ENCODE measurements at places on chromosomes 5 and 9.
A peak's percentile ranks its signal among the peaks of the same experiment; 100 is the strongest.

DNA sequence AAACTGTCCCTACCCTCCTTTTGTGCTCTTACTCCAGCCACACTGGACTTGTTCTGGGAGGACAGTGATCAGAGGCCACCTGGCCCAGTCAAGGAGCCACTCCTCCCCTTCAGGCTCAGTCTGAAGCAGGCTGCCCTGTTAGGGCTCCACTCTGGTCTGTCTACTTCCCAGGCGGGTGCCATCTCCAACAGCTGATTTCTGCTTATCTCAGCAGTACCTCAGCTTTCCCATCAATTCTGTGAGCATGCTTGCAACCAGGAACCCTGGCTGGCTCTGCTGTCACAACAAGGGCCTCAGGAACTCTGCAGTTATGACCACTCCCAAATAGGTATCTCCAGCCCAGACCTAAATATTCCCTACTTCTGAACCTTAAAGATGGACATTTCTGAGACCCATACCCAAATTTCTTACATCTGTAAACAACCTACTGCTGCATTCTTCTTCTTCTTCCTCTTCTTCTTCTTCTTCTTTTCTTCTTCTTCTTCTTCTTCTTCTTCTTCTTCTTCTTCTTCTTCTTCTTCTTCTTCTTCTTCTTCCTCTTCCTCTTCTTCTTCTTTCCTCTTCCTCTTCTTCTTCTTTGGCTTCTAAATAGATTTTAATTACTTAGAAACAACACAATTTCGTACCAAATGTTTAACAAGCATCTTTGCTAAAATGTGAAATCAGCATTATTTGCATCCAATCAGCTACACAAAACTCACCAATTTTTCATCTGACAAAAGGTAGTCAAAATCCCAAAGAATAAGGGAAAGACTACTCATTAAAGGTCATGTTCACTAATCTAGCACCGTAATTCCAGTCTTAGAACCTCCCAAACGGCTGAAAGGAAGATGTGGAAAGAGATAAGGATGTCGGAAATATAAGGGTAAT lies 13.6 kb upstream of the SLC22A4 start:
- DNase-seq = no peak

GRCh38 chr5:105905392-105905791 lies 1765.3 kb downstream of the EFNA5 start:
- no peak for DNase-seq

DNA sequence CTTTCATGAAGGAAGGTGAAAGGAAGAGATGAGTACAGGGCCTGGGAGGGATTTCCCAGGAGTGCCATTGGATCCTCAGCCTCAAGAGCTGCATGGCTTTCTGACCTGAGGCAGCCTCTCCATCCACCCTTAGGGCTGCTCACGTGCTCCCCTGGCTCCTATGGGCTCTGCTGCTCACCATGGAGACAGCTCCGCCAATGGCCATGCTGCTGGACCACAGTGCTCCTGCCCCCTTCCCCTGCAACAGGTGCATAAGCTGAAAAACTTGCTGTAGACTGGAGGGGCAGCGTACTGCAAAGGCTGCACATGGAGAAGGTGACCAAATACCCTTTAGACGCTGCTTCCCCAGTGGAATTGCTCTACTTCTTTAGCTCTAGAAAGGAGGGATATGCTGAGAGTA lies 112.7 kb upstream of the PANK3 start:
- DNase-seq = no peak

DNA sequence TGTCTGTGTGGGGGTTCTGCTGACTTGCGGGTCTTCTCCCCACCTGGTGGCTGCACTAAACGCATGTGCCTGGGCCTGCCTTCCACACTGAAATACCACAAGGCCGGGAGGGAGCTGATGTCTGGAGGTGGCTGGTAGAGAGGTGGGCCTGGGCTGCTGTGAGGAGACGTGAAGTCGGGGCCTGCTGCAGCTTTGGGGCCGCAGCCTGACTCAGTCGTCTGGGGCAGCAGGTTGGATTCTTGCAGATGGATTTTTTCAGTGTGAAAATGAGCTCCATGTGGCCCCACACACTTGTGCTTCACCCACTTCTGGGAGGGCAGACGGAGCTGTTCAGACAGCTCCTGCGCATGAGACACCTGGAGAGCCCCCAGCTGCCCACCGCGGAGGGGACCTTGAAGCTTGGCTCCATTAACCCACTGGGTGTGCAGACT lies 29.3 kb downstream of the COL5A1 start:
- DNase-seq = no peak

DNA sequence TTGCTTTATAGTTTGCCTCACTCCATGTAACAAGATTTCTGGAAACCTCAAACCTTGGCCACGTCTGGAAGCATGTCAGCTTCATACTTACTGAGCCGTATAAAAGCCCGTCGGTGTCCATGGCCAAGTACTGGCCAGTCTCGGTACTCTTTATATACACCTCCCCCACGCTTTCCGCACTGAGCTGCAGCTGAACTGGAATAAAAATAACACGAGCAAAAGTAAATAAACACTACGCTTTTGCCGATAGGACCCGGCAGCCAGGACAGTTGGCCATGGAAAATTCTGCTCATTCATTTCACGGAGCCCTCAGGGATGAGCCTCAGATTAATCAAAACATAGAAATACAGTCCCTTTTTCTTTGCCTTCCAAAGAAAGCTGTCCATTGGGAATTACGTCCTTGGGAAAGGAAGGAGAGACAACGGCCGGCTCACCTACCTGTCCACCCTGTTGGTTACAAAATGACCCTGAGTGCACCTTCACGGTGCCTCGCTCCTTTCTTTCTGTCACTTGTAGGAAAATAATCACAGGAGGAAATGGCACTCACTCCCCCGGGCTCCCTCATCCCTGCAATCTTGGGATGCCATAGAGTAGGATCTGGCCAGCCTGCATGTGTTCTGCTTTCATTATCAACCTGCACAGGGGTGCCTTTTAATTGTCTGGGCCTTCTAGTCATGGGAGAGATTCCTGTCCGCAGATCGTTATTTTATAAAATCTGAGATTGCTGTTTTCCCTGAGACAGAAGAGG lies 85.1 kb downstream of the FGF1 start:
- DNase-seq = no peak

GRCh38 chr5:178108446-178108845 lies 4.9 kb upstream of the N4BP3 start:
- DNase-seq = no peak

- DNase-seq = no peak
These were observed 403.1 kb upstream of the ZNF608 start for GRCh38 chr5:125149527-125149926.

GRCh38 chr5:107630184-107630583 lies 40.6 kb downstream of the EFNA5 start:
- DNase-seq = no peak

GRCh38 chr5:67030289-67031056 lies 166.1 kb downstream of the CD180 start:
- no peak for DNase-seq

- no peak for DNase-seq
These were observed 66.5 kb downstream of the SECISBP2 start for GRCh38 chr9:89384783-89385182.

- no peak for DNase-seq
These were observed 105.9 kb upstream of the IER5L start for GRCh38 chr9:129283705-129284606.

GRCh38 chr9:9521033-9521779 lies 1091.6 kb downstream of the PTPRD start:
- DNase-seq = no peak

DNA sequence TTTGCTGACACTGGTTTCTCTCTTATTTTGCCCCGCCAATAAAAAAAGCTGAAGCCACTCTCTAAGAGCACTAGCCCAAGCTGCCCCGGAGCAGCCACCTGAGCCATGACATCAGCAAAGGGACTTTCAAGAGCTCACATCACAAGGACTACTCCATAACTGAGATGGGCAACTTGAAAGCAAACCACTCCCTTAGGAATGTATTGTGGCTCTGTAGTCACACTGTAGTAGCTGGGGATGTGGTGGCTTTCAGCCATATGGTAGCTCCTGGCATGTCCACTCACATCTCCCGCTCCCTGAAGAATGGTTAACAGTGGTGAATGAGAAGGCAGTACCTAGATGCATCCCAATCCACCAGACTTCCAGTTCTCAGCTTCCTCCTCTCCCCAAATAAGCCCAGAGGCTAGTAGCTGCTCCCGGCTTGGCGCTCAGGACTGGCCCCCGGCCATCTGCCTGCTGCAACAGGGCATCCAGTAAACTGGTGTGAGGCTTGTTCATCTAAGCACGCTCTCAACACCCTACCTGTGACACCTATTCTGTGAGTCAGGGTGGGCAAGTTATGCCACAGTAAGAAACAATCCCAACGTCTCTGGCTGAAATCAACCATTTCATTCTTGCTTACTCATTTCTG lies 63.7 kb downstream of the S1PR3 start:
- DNase-seq = no peak

- no peak for DNase-seq
These were observed 5.4 kb downstream of the CFAP90 start for GRCh38 chr5:7845557-7845956.

GRCh38 chr5:5063533-5063953 lies 76.6 kb upstream of the ADAMTS16 start:
- no peak for DNase-seq

- DNase-seq = peak; percentile 44
These were observed 9.7 kb downstream of the TIGD6 start for GRCh38 chr5:149990518-149991376.

DNA sequence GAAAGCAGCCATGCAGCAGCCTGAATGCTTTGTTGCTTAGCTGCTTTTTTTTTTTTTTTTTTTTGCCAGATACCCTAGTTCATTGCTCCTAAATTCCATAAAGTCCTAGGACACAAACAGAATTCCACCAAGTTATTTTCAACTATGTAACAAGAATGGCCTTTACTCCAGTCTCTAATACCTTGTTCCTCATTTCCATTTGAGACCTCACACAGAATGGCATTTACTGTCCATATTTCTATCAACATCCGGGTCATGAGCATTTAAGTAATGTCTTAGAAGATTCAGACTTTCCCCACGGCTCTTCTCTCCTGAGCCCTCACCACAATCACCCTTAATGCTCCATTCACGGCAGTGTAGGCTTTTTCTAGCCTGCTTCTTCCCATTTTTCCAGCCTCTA lies 31.7 kb upstream of the FBXW11 start:
- peak; percentile 41 for DNase-seq

- DNase-seq = no peak
These were observed 103.3 kb upstream of the ADAMTS19 start for GRCh38 chr5:129356846-129357245.

DNA sequence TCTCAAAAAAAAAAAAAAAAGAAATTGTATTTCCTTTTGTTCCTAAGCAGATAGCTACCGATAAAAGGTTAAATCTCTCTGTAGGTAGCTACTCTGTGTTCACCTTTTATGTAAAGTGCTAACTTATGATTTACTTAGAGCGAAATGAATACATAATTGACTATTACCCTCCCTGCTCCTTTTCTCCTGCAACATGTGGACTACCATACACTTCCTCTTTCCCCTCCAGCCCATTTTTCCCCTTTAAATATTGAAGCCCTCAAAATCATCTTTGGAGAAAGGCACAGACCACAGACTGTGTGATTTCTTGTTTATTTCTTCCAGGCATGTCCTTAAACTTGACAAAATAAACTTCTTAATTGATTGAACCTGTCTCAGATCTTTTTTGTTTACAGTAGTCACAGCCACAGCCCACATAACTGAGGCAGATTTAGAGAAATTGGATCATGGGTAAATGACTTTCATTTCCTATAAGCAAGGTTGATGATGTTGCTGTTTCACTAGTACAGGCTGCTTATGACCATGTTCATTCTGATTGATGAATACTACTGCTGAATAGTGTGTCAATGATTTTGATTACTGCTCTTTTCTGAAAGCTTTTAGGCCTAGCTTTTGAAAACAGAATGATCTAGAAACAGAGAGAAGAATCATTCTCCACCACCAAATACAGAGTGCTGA lies 59.2 kb downstream of the PHAX start:
- DNase-seq = peak; percentile 24

- DNase-seq = no peak
These were observed 67.9 kb downstream of the TEK start for GRCh38 chr9:27176971-27177370.

DNA sequence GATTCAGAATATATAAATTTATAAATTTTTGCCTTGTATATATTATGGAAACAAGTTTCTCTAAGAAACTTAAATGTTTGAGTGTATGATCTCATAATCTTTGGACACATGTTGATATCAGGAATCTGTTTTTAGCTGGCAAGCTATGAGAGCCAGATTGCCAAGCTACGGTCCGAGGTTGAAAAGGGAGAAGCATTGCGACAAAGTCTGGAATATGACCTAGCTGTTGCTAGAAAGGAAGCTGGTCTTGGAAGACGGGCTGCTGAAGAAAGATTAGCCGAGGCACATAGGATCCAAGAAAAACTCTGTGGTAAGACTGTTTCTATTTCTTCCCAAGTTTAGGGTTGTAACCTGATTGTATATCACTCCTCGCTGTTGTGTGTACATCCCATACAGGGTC lies 25.9 kb downstream of the CCDC171 start:
- DNase-seq = no peak

DNA sequence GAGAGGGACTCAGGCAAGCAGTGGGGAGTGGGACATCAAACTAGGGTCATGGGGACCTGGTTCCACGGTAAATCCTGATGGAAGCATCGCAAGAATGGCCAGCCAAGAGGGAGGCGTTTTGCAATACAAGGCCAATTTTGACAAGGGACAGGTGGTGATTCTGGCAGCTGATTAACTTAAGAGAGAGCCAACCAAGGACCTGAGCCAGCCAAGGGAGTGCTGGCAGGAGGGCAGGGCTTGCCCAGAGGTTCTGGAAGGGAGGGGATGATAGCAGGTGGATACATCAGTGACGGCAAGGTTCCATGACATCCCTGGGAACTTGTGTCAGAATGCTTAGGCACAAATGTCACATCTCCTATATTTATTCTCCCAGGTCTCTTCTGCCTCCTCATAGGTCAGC lies 32.8 kb upstream of the PUM3 start:
- no peak for DNase-seq

DNA sequence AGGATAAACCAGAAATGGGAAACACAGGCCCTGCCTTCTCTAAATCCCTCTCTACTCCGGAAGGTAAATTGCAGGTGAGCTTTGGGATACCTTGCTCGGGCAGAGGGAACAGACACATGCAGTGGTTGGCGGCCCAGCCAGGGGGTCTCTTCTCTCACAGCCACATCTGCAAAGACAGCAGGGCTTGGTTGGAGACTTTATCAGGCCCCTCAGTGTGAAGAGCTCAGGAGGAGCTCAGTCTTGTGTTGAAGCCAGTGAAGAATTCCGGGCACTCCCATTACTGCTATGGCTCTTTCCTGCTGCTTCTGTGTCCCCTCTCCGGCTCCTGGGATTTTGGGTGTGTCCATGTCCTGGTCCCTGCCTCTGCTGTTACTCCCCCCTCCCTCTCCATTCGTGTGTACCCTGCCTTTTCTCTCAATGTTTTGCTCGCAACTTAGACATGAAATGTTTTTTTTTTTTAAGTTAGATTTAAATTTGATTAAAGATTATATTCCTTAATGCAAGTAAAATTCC lies 99.8 kb downstream of the TRIO start:
- DNase-seq = no peak

DNA sequence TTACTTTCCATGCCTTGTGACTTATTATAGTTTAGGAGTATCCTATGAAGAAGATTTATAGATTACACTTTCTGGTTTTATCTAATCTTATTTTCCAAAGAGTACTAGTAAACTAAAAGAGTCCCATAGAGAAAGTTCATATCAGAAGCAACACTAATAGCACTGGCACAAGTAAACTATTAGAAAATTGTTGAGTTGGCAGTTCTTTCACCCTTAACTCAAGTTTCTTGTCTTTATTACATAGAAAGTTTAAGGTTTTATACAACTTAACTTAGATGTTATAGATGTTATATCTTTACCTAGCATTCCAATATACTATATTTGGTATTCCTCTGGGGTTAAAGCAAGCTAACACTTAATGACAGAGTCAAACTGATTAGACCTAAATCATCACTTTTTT lies 437.8 kb upstream of the ARRDC3 start:
- no peak for DNase-seq

- DNase-seq = no peak
These were observed 31.5 kb upstream of the SGCD start for GRCh38 chr5:156295431-156295830.
